ENCODE measurements at places on chromosomes 3 and 15.

DNA sequence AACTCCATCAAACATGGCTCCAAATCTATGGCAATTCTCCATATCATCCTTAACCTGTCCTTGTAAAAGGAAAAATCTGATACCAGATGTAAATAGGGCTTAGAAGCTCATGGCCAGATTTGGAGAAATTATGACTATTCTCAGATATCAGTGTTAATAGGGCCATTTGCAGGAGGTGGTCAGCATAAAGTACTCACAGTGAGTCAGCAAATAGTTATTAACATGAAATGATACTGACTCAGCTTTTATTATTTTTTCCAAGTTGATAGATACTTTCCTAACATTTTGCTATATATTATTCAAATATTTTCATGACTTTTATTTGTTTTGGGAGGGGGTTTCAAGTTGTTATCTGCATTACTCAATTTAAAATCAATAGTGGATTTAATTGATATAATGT lies 255.8 kb downstream of the MFSD1 start:
- no peak for DNase-seq

GRCh38 chr3:184338511-184338945 lies 1.1 kb downstream of the FAM131A start:
- no peak for DNase-seq

GRCh38 chr3:13034109-13034800 lies 39.0 kb downstream of the IQSEC1 start:
- DNase-seq, result no peak

DNA sequence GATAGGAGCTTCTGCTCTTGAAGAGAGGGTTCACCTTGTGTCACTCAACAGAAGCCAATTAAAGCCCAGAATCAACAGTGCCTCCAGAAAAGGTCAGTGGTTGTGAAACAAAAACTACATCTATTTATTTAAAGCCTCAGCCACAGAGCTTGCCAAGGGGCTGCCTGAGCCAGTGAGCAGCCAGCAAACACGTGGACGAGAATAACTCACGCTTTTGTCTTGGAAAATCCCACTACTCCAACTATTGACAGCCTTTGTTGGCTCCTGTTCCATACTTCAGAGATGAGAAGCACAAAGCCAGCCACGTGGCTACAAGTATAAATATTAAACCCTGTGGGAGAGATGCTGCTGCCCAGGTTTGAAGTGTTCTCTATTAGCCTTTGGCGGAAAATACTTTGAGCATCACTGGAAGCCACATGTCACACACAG lies 10.3 kb downstream of the GPR156 start:
- DNase-seq, result no peak

- no peak for DNase-seq
Observed at GRCh38 chr15:90859234-90860131, 8.9 kb upstream of the FURIN start.

- no peak for DNase-seq
Observed at GRCh38 chr15:63135804-63136203, 14.1 kb downstream of the LACTB start.

Data from effector CD4-positive, alpha-beta T cell (primary cell).